ENCODE measurements at places on chromosomes 6 and 20.

GRCh38 chr6:37456126-37456525, 23.1 kb downstream of the CMTR1 start:
- no peak for DNase-seq

DNA sequence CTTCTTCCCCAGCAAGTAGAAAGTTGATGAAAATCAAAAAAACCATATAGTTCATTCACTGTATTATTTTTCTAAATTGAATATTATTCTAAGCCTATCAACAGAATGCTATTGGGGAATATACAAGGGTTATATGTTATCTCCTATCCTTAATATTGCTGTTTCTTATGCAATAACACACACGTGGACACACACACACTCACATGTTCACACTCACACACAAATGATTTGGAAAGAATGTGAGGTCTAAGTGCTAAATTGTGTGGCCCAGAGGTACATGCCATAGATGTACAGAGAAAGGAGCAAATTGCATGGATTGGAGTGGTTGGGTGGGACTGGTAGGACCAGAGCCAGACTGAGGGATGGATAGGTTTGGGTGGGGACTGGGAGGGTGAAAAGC, 45.1 kb downstream of the RIOK1 start:
- no peak for DNase-seq

DNA sequence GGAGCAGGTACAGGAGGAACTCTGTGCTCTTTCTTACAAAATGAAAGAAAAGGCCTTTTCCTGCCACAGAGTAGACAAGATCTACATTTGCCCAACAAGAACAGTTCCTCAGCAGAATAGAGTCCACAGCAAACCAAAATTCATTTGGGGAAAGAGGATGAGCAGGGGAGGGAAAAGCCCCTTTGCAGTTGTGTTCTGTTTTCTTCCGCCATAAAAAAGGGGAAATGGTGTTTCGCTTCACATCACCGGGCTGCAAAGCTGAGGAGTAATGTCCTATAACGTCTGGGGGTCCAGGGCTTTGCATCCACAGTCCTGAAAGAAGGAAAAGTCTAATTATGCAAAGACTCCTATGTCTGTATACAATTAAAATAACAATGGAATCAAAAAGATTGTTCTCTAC, at the start of gene GPR31:
Gene GPR31 (minus strand): TSS at position 118 of the 400 bp plus-strand sequence. CDS start 149 bp downstream, outside the sequence.
- no peak for DNase-seq

DNA sequence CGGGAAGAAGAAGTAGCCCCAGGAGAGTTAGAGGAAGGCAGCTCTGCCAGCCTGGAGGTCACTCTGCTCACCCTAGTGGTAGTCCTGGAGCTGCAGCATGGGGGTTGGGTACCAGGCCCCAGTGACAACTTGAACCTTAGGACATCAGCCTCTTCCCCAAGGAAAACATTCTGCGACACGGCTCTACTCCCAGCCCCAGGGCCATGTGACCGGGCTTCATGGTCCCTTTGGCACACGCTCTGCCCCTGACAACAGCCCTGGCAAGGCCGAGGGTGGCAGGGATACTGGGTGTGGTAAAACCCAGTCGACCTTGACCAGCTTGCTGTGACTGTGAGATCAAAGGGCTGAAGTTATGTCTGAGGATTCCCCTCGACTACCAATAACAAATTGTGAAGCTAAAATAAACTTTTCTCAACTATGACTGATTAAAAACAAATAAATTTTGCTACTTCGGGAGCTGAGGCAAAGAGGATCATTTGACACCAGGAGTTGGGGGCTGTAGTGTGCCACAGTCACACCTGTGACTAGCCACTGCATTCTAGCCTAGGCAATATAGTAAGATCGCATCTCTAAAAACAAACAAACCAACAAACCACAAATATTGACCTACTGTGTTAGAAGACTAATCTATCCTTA, 24.4 kb upstream of the ARID1B start:
- DNase-seq, result no peak

DNA sequence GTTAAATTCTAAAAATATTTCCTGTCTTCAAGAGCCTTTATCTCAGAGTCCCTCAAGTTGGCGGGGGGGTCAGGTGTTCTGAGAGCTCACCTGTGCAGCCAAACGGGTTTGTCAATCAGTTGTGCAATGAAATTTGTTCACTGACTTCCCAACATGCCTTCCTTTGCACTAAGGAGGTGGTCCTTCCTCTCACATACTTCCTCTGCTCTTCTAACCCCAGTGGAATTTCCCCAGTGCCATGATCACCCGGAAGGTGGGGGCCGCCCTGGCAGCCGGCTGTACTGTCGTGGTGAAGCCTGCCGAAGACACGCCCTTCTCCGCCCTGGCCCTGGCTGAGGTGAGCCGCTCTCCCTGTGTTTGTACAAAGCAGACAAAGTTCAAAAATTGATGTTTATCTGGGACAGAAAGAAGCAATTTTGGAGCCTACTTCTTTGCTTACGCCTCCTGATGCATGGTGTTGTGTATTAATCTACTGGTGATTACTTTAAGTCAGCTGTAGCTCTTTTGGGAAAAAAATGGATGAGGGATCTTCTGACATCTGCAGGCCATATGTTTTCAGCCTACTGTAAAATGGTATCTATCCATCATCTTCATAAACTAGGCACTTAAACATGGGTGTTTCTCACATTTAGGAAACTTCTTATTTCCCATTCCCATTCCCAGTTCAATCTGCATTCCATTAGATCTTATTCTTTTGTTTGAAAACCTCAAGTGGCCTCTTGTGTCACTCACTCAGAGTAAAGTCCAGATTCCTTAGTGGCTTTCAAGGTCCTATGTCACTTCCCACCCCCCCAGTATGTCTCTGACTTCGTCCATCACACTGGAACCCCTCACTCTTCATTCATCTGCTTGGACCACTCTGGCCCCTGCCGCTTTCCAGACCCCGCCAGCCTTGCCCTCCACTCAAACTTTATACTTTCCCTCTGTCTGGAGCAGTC, 10.1 kb downstream of the ALDH5A1 start:
- DNase-seq, result no peak

DNA sequence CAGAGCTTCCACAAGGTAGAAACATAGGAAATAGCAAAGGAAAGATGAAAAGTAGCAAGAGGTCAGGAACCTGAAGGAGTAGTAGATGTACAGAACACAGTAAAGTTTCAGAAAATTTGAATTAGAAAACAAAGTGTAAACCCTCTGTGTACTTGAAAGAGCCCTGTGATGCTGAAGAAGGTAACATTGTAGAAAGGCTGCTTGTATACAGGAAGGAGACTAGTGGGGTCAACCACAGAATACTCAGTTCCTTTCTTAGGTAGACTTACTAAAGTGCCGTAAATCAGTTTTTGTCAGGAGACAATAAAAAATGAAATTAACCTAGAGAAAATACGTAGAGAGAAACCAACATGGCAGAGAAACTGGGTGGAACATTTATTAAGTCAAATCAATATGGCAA, 149.7 kb downstream of the AIG1 start:
- no peak for DNase-seq

DNA sequence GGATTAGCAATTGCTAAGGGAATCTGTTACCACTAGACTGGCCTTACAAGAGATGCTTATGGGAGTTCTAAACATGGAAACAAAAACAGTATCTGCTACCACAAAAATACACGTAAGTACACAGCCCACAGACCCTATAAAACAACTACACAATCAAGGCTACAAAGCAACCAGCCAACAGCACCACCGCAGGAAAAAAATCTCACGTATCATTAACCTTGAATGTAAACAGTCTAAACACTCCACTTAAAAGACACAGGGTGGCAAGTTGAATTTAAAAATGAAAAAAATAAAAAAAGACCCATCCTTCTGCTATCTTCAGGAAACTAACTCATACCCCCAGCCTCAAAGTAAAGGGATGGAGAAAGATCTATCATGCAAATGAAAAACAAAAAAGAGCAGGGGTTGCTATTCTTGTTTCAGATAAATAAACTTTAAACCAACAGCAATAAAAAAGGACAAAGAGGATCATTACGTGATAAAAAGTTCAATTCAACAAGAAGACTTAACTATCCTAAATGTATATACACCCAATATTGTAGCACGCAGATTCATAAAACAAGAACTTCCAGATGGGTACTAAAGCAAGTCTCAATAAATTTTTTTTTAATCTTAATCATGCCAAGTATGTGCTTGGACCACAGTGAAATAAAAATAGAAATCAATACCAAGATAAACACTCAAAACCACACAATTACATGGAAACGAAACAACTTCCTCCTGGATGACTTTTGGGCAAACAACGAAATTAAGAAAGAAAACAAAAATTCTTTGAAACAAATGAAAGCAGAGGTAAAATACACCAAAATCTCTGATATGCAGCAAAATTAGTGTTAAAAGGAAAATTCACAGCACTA, 52.3 kb downstream of the RNGTT start:
- no peak for DNase-seq

DNA sequence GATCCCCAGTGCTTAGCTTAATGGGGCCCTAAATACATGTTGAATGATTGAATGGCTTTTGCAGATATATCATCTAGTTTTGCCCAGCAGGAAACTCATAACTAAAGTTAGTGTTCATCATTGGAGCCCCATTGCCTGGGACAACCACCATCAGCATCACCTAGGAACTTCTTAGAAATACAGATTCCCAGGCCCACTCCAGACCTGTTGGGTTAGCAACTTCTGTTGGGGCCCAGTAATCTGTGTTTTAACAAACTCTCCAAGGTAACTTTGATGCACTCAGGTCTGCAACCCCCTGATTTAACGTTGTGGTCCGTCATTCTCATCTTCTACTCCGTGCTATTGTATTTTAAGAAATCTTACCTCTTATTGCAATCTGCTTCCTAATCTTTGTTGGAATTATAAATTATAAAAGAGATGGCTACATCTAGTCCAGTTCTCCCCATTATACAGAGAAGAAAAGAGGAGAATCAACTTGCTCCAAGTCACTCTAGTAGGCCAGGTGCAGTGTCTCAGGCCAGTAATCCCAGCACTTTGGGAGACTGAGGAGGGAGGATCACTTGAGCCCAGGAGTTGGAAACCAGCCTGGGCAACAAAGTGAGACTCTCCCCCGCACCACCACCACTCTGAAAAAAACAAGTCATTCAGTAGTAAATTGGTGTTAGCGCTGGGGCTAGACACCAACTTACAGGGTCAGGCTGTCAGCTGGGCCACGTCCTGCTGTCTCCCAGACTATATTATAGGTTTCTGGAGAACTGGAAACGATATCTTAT, 13.7 kb downstream of the FOXP4 start:
- DNase-seq, result no peak

- DNase-seq, result peak; percentile 40
Observed at GRCh38 chr20:57061051-57061900, 205.2 kb downstream of the BMP7 start.

GRCh38 chr6:13865141-13865540, 50.8 kb upstream of the MCUR1 start:
- DNase-seq, result no peak

- DNase-seq, result peak; percentile 73
Observed at GRCh38 chr6:44049989-44050871, 77.0 kb downstream of the MRPL14 start.

DNA sequence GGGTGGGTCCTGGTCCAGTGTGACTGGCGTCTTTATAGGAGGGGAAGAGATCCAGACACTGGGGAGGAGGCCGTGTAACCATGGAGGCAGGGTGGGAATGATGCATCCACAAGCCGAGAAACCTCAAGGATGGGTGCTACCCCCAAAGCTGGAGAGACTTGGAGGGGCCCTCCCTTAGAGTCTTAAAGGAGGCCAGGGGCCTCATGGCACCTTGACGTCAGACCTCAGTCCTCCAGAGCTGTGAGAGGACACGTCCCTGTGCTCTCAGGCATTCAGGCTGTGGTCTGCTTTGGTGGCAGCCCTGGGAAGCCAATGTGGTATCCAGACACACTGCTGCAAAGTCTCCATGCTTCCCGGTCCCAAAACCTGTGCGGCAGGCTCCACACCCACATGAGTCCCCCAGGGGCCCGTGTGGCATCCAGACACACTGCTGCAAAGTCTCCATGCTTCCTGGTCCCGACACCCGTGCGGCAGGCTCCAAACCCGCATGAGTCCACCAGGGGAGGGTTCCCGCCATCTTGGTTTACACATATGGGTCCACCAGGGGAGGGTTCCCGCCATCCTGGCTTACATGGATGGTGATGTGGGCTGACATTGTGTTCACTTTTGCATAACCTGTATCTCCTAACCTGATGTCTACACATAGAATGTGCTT, 278.0 kb downstream of the SMOC2 start:
- no peak for DNase-seq

DNA sequence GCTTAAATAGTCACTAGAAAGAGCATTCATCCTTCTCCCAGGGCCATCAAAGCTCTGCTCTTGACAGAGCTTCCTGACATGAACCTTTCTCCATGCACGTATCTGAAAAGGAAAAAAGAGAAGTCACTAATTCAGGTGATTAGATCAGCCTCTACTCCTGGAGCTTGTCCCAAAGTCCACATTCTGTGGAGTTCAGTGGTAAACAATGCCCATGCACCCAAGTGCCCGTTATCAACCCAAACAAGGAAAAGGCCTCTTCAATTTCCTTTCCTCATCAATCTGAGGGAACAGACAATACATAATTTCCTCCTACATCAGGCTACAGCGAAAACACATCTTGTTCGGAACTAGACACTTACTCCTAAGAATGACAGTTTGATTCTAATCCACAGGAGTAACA, 129.2 kb upstream of the PCSK2 start:
- no peak for DNase-seq

GRCh38 chr6:53583451-53583850, 38.5 kb upstream of the GCLC start:
- DNase-seq, result no peak

DNA sequence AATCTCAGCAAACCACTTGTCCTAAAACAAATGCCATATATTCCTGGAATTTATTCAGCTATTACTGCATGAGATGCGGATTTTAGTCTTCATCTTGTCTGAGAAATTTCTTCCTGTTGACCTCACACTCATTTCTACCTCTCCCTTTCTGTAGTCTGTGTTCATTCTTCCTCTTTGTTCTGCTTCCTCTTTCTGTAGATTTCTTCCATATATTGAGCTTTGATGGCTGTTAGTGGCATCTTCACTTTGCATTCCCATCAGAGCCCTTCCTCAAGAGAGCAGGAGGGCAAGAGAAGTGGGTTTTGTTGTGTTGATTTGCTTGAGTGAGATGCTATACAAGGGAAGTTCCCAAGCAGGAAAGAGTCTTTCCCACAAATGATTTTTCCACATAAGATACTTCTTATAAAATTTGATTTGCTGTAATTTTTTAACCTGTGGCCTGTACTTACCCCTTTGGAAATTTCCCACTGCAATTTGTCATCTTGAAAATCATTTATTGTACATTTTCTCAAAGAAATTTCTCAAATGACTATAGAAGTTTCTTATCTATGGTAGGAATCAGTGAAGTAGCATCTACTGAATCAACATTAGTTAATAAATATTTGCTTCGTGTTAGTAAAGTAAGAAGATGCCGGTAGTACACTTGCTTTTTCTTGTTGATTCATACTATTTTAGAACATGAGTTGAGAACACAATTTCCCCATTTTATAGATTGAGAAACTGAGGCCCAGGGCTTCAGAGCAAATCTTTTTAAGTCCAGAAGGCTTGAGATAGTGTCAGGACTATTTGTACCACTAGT, 43.8 kb downstream of the MAP3K4 start:
- DNase-seq, result no peak

GRCh38 chr20:62274332-62274950, 28.4 kb upstream of the ADRM1 start:
- DNase-seq, result no peak

- no peak for DNase-seq
Observed at GRCh38 chr6:135624402-135625295, 127.1 kb upstream of the AHI1 start.

Measured in uterus (tissue), 4 donors.